ENCODE measurements at places on chromosomes 3 and 15.

- no peak for DNase-seq
Observed at GRCh38 chr15:78640527-78641101, 396 bp downstream of the CHRNB4 start.

DNA sequence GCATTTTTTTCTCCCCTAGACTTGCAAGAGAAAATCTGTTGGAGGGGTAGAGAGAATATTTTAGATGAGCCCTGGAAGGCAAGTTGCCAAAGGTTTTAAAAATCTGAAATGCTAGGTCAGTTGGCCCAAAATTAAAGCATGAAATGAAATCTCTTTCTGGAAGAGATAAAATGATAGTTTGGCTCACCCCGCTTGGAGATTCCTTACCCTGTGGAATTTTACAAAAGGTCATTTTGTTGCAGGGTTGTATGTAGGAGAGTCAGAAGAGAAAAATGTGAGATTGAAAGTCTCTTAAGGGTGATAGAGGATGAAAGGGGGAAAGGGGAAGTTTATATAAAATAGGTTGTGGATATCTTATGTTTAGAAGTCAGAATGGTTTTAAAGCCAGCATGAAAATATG, 277.8 kb downstream of the CD47 start:
- DNase-seq, result no peak

DNA sequence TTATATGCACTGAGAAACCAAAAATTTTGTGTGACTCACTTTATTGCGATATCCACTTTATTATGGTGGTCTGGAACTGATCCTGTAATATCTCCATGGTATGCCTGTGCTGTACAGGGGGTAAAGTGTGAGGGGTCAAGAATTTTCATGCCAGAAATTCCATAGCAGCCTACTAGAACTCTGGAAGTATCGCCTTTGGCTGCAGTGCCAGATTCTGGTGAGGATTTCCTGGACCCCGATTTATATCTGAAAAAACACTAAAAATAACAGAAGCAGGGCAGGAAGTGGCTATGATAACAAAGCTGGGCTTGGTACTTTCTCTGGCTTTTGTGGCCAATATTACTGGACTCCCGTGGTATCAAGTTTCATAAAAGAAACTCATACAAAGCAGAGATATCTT, 36.4 kb downstream of the CCDC80 start:
- no peak for DNase-seq

DNA sequence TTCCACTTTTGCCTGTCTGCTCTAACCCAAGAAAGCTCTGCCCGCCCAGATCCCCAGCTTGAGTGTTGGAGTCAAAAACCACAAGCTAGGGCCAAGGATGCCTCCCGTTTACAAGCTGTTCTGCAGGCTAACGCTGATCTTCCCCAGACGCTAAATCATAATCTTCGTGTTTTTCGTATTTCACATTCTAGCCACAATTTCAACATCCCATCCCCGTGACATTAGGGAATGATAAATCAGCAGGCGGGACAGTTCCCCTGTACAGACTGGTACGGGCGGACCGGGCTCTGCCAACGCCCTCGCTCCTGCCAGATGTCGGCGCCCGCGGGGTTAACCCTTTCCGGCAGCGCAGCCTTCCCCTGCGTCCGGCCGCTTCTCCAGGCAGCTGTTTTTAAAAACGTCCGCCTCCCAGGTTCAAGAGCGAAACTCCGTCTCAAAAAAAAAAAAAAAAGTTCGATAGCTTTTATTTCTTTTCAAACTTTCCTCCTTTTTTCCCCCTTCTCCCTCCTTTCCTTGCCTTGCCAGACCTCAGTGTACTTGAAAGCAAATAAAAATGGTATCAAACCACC, 81.0 kb upstream of the BNC1 start:
- no peak for DNase-seq

GRCh38 chr15:99727330-99727729, 5.9 kb downstream of the LYSMD4 start:
- no peak for DNase-seq

GRCh38 chr15:59419170-59419569, 18.8 kb upstream of the FAM81A start:
- DNase-seq, result no peak

DNA sequence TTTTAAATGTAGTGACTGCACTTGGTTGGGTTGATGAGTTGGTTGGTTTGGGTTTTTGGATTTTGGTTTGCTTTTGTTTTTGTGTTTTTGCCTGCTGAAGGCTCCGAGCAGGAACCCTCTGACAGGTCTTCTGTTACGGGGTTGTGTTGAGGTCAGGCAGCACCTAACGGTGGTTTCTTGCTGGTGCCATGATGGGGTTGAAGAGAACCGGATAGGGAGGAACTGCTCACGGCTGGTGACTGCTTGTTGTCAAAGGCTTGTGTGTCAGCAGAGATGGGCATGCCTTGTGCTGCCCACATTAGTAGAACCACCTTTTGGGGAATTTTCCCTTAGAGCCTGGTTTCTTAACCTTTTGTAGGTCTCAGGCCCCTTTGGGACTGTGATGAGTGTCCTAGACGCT, 42.0 kb downstream of the SLC6A6 start:
- no peak for DNase-seq

DNA sequence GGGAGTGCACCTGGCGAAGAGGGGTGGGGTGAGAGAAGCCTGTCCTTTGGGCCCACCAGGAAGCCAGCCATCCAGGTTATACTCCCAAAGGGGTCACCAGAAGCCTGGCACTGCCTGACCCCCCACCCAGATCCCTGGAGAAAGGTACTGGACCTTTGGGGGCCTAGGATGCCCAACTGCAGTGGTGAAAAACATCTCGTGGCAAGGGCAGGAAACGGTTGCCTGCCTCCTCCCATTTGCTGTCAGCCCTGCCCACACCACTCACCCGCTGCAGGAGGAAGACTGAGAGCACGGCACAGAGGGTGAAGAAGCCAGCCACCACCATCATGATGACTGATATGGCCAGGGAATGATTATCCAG, 2.2 kb upstream of the ULK3 start:
- DNase-seq, result no peak

DNA sequence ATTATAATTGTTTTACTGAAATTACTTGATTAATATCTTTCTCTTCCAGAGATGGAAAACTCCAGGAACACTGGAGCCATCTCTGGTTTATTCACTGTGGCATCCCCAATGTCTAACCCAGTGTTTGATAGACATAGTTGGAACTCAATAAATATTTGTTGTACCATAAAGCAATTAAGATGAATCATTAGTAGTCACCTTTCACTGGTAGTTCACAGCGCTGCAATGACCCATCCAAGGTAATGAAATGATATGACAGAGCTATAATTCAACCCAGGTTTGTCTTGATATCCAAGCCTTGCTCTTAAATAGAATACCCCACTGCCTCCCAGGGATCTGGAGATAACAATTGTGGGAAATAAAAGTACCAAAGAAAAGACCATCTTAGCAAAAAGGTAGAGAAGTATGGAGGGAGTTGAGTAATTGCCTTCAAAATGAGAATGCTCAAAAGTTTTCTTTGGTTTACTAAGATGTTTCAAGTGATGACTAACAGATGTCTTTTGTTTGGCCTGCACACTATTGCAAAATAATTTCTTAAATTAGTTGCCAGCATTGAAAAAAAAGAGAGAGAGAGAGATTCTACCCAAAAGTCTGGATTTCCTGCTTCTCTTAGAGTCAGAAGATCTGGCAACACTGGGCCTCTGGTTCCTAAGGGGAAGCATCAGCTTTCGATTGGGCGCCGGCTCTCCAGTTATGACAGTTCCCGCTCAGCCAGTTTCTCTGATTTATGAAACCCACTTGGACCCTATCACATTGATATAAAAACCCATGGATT, 348.5 kb downstream of the ERC2 start:
- DNase-seq, result no peak

DNA sequence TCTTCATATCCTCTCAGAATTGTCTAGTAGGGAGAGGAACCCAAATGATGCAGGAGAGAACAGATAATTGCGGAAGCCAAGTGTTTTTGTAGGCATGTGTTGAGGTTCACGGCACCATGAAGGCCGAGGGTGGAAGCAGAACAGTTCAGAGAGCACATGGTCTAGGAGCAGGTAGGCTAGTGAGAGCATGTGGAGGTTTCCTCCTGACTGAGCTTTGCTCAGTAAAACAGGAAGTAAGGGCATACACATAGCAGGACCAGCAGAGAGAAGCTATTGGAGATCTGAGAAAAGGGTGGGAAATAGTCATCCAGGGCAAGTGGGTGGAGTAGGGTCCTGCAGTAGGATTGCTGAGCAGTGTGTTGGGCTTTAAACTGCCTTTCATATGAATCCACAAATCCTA, 491.1 kb downstream of the FHIT start:
- DNase-seq, result no peak

DNA sequence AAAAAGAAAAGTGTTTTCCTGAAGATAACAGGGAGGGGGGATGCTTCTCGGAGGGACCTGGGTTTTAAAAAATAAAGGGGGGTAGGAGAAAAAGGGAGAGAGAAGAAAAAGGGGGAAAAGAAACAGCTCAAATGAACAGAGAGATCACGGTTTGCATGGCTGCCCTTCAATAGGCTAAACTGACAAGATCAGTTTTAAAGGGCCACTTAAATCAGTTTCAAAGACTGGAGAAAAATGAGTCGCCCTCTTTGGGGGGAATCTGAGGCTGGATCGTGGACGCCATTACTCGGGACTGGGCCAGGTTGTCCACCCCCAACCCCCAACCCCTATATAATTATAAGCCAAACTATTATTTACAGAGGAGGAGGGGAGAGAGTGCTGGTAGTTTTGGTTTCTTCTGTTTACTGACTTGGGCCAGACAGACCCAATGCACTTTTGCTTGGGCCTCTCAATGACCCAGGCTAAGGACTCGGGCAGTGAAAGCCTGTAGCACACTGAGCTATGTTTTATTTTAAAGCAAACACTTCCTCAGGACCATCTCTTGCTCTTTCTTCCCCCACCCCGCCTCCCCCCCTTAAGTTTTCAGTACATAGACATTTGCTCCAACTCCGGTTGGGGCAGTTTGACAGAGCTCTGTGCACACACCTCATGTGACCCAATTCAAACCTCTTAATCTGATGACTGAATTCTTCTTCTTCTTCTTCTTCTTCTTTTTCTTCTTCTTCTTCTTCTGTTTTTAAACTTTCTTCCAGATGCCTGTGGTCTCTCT, 6.3 kb downstream of the NR2F2 start:
- DNase-seq, result no peak

- DNase-seq, result no peak
Observed at GRCh38 chr15:69860321-69860720, 237.4 kb downstream of the TLE3 start.

DNA sequence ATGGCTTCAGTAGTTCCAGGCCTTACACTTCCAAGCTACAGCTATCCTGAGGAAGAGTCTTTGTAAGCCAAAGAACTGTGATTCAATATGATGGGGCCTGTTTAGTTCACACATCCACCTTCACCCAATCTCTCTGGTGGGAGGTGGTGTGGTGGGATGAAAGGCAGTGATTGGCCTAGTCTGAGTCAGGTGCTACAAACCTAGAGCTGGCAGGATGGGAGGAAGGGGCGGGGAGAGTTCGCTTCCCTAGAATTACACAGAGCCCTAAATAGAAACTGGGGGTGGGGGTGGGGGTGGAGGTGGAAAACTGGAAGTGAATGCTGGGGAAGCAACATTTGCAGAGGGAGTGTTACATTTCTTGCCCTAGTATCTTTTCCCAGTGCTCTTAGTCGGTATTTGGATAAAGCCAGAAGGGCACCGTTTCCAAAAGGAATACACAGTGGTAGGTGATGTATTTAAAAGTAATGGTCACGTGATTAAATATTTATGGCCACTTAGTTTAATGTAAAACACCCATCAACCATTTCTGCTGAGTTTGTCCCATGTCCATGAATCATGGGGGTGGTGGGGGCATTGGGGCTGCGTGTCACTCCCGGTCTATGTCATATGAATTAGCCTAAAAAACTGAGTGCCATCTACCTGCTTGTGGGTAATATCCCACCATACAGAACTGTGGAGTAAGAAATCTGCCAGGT, 247.6 kb upstream of the PROK2 start:
- DNase-seq, result no peak

DNA sequence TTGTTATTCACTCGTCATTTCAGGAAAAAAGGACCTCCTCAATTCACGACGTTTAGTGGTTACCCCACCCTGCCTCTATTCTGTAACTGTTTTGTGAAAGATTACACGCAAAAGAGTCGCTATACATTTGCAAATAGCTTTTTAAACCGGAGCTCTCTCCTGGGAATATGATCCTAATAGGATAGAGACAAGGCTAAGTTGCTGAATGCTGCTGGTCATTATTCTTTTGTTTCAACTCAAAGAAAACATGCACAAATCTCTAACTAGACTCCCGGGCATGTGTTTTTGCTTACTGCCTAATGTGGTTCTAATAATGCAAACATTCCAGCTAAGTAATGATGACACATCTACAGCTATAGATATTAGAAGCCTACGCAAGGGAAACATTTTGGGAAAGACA, 214.6 kb upstream of the MDFIC2 start:
- DNase-seq, result no peak

- no peak for DNase-seq
Observed at GRCh38 chr3:147589016-147589415, 179.9 kb downstream of the ZIC1 start.

DNA sequence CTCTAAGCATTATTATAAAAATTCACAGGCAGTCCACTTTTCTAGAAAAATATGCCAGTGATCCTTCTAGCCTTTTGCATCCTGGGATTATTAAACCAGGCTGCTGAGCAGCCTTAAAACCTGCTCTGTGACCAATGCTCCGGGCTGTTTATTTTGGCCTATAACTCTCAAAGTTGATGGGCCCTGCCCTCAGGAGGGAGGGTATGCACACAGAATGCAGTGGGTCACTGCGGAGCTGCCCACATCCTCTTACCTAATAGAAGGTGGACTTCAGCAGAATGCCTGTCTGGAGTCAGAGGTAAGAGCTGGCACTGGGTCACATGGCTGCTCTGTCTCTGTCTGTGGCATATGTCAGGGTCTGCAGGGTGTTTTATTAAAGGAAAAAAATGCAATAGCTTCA, 26.0 kb downstream of the CPNE4 start:
- DNase-seq, result no peak
